SHP77 treated with DMSO at 0.1 percent for 48 hours (cell line): ENCODE measurements at places on chromosomes 3 and 15.

DNA sequence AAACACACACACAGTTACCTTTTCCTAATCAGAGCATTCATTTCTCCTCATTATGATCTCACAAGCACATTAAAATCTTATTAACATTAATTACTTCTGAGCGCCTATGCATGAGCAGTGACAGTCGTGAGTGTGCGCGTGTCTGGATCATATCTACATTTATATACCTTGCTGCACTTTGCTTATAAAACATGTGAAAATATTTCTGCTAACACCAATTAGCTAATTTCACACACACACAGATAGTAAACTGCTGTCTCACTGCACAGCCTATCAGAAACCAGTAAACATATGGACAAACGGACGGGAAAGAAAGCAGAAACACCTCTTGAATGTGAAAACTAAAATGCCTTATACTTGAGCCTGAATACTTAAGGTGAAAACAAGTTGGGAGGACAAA is 64.8 kb downstream of the ZBTB20 start:
- DNase-seq: no peak

DNA sequence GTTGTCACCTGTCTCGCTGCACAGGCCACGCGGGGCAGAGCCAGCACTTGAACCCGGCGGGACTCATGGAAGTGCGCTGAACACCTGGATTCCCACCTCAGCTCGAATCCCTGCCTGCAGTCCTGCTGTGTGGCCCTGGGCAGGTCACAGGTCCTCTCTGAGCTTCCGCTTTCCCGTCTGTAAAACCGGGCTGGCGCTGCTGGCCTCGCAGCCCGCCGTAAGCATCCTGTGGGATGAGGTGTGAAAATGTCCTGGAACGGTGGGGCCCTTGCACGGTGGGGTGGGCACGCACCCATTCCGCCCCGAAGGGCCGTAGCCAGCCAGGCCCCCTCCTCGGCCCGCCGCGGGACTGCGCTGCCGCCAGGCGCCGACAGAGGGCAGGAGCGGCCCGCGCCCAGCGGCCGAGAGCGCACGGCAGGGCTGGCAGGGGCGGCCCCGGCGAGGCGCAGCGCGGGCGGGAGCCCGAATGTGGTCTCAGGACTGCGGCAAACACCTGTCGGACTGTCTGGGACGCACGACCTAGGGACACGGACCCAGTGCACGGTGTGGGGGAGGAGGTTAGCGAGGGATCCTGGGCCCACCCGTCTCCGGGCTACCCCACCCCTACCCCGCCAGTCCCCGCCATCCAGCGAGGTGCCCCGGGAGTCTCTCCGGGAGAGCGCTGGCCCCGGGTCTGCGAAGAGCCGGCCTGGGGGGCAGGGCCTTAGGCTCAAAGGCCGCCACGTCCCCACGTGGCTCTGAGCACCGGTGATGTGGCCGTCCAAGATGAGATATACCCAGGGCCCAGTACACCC is 40.4 kb downstream of the DNAJB8 start:
- DNase-seq: no peak

- no peak for DNase-seq
Measured at GRCh38 chr3:33791477-33792166, 6.8 kb upstream of the PDCD6IP start.

DNA sequence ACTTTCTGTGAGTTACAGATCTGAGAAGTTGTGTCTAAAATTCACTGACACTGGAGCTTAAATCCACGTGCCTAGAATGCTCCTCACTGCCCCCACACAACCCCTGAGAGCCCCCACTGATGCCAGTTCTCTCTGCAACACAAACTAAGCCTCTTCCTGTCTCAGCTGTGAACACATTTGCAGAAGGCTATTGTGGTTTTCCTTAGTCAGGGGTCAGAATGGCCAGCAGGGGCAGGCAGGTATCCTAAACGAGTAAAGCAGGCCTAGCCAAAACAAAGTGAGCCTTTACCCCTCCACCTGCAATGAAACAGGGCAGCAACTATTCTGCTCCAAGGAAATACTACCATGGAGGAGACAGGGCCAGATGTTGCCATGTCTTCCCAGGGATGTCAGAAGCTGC is 78.6 kb downstream of the FHIT start:
- no peak for DNase-seq
